ENCODE measurements at places on chromosomes 3 and 15.

GRCh38 chr3:138686771-138687221 is 78.2 kb downstream of the FAIM start:
- no peak for DNase-seq

GRCh38 chr3:139652561-139652960 is 25.2 kb downstream of the NMNAT3 start:
- DNase-seq: no peak

DNA sequence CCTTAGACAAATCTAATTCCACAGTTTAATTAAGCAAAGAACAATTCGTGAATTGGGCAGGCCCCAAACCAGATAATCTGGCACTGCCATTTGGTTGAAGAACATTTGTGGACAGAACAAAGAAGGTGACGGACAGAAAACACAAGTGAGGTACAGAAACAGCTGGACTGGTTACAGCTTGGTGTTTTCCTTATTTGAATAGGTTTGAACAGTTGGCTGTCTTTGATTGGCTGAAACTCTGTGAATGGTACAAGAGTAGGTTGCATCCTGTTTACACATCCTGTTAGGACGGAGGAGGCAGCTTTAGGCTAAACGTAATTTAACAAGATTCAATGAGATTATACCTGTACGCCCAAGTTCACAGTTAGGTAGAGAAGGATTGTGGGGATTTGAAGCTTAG is 114.4 kb downstream of the LPP start:
- DNase-seq: no peak

- peak; percentile 35 for DNase-seq
These were observed 62.7 kb upstream of the ZNF148 start for GRCh38 chr3:125437631-125438435.

- DNase-seq: no peak
These were observed 233.5 kb upstream of the AGTR1 start for GRCh38 chr3:148464246-148464645.

GRCh38 chr3:27591312-27592210 is 107.4 kb upstream of the SLC4A7 start:
- no peak for DNase-seq
